ENCODE measurements at places on chromosomes 6 and 20. TPM values are rescaled to one million over a fixed set of nuclear protein-coding genes. Genes with fewer than 3 reads are reported as not detected.

DNA sequence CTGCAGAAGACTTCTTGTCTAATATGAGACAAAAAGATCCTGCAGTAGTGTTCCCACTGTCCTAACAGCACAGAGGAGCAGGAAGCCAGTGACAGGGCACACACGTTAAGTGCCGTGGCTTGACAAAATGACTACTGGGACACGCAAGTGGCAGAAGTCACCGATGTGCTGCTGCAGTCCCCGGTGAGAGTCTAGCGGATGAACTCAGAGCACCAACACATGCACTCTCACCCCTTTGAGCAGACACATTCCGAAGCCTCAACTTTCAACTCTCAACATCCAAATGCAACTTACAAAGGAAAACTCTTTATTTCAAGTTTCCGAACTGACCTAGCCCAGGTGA, 898 bp downstream of the LAMA4 start:
- DNase-seq: no peak

- DNase-seq: peak; percentile 70
Observed at GRCh38 chr6:3390698-3391097, 66.2 kb downstream of the SLC22A23 start.

GRCh38 chr6:151294561-151295101, 54.9 kb downstream of the AKAP12 start:
- DNase-seq: no peak

DNA sequence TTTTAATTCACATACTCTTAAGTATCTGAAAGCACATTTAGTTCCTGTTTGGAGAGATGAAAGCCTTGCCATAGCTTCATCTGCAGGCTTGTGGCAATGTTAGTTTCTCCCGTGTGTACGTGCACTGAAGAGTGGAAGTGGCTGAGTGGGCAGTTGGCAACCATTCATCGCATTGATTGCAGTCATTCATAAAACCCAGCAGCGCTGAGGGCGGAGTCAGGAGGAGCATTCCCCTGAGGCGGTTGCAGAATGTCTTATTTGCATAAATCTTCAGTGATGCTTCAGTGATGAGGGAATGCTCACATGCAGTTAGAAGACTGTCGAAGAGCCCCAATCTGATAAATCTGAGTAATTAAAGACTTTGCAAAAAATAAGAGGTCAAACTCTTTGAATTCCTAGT, 79.1 kb downstream of the RIMS1 start:
- no peak for DNase-seq

DNA sequence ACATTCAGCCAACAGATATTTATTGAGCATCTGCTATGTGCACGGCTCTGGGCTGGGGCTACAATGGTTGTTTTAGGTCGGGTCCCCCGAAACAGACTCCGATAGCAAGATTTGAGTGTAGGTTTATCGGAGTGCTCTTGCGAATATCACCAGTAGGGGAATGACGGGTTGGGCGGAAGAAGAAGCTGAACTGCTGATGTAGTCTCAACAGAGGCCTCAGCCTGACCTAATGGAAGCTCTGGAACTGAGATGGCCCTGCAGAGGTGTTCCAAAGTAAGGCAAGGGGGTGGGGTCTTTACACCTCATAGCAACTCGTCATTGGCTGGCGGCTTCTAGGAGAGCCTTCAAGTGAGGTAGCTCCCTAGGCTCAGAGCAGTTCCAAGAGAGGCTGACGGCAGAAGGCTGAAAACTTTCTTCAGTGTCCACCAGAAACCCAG, 1.1 kb downstream of the L3MBTL1 start:
- DNase-seq: no peak

Gene MYB
- total RNA-seq: 0.08 TPM

Gene METTL24
- total RNA-seq: 2.0 TPM

Gene CENPW
- total RNA-seq: 0.67 TPM

Gene F13A1
- total RNA-seq: 4.9 TPM

Gene B3GAT2
- under 0.01 TPM for total RNA-seq
